IMR-90 (cell line): ENCODE measurements at places on chromosomes 2 and 18. TPM values are rescaled to one million over a fixed set of nuclear protein-coding genes. Genes with fewer than 3 reads are reported as not detected.

DNA sequence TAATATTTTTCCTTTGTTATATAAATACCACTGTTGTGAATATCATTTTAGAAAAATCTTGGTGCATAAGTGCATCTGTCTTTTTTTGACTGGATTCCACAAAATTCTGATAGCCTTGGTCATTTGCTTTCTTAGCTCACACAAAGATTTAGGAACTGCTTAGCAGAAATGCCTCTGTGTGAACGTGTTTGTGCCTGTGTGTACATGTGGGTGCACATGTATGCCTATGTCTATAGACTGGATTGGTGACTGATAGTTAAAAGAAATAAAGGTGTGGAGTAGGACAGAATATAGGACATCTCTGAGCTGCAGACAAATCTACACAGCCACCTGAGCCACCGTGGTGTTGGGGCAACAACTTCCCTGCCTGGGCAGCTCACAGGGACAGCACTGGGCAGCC, 93.8 kb downstream of the TSN start:
- DNase-seq = no peak

Gene CD207
- not detected in 2 replicates for total RNA-seq

- peak; percentile 69 for DNase-seq
Observed at GRCh38 chr2:239326831-239327535, 73.8 kb downstream of the HDAC4 start.

- no peak for DNase-seq
Observed at GRCh38 chr2:67733517-67733916, 329.3 kb downstream of the C1D start.

Gene TTR
- total RNA-seq = not detected in 2 replicates

DNA sequence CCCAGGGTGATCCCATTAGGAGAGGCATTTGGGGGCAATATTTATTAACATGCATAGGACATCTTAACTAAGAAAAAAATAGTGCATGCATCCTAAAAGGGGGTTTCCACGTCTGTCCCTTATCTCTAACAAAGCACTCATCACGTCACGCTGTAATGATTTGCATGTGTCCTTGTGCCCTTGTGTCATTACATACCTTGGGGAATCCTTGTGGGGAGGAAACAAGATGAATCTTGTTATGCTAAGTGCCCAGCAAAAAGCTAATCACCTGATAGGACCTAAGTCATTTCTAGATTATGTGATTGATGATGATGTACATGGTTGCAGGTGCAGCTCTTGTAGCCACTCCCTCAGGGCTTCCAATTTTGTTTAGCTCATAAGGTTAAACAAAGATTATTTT, 250.9 kb downstream of the FBXO15 start:
- no peak for DNase-seq

Gene HES6
- total RNA-seq = 1.3 and 1.4 TPM in 2 replicates

GRCh38 chr18:58544616-58545337, 84.1 kb downstream of the ALPK2 start:
- no peak for DNase-seq

DNA sequence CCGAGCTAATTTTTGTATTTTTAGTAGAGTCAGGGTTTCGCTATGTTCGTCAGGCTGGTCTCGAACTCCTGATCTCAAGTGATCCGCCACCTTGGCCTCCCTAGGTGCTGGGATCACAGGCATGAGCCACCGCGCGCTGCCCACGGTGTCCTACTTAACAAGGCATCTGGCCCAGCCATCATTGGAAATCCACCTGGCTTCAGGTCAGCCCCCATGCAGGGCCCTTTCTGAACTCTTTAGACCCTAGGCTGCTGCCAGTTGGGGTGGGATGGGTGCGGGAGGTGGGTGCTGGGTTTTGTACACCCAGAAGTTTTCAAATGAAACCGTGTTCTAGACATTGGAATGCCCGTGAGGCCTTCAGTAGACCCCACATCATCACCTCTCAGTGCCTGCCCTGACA, 26.6 kb upstream of the NT5DC4 start:
- DNase-seq = no peak

Gene PCARE
- total RNA-seq = not detected in 2 replicates

DNA sequence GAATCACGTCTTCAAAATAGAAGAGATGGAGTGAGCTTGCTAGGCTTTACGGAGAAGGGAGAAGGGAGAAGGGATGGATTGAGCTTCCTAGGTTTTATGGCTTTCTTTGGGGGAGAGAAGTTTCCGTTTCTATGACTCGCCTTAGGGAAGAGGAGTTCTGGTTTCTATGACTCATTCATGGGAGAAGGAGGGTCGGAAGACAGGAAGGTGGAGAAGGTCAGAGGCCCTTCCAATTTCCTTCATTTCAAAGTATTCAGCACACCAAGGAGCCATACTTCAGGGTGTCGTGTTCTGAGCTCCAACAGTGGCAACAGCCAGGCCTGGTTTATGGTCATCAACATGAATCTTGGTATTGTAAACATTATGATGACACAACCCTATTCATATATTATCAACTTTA, 284.7 kb upstream of the VWC2L start:
- DNase-seq = peak; percentile 56

Gene DSC2
- total RNA-seq = not detected in 2 replicates

DNA sequence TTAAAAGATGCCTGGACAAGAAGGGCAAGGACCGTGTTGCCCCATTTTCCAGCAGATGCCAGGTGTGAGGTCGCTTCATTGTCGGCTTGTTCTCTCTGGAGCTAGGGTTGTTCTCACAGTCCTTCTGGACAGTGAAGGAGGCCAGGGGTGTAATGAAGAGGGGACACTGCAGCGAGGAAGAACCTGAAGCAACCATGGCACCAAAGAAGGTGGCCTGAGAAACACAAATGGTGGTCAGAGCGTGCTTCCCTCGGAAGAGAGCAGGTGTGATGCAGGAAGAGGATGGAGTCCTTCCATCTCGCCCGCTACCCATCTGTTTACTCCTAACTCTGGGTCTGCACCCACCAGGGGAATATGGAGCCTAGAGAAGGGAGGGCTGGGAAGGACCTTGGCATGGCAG, 50.3 kb upstream of the TWIST2 start:
- DNase-seq = no peak

DNA sequence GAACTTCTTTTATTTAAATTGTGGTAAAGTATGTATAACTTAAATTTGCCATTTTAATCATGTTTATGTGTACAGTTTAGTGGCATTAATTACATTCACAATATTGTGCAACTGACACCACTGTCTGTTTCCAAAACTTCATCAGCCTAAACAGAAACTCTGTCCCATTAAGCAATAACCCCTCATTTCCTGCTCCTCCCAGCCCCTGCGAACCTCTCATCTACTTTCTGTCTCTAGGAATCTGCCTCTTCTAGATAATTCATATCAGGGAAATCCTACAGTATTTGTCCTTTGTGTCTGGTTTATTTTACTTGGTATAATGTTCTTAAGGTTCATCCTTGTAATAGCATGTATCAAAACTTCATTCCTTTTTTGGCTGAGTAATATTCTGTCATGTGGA, 75.1 kb downstream of the BOLA3 start:
- no peak for DNase-seq

DNA sequence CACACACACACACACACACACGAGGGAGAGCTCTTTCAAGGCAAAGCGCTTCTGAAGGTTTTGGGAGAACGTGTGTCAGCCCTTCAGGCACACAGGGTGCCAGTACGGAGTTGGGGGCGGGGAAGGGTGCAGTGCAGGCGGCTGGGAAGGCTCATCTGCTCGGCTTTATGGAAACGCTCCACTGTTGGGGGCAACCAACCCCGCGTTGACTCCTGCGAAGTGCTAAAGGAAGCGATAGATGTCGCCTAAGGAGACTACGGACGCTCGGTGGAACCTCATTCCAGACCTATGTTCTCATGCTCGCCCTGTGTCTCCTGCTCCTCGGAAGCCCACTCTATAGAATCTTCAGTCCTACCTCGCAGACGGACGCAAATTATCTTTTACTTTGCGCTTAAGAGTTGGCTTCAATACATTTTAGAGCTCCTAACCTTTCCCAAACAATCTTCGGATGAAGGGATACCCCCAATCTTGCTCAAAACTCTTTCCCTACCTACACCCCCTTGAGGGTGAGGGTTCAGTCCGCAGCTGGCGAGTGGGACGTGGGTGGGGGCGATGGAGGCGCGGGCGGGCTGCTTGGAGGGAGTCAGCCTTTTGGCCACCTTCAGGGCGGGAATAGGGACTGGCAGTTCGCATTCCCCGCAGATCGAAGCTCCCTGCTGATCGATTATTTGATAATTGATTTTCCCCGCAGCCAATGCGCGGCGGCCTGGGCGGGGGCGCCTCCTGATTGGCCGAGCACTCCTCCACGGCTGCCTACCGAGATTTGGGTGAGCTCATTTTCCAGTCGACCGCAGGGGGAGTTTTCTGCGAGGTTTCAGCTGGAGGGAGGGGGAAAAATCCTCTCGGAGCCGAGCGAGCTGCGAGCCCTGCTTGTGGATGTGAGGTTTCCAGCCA, 1.9 kb upstream of the MEIS1 start:
- peak; percentile 98 for DNase-seq

GRCh38 chr18:45526114-45526841, 89.0 kb upstream of the SLC14A2 start:
- no peak for DNase-seq

DNA sequence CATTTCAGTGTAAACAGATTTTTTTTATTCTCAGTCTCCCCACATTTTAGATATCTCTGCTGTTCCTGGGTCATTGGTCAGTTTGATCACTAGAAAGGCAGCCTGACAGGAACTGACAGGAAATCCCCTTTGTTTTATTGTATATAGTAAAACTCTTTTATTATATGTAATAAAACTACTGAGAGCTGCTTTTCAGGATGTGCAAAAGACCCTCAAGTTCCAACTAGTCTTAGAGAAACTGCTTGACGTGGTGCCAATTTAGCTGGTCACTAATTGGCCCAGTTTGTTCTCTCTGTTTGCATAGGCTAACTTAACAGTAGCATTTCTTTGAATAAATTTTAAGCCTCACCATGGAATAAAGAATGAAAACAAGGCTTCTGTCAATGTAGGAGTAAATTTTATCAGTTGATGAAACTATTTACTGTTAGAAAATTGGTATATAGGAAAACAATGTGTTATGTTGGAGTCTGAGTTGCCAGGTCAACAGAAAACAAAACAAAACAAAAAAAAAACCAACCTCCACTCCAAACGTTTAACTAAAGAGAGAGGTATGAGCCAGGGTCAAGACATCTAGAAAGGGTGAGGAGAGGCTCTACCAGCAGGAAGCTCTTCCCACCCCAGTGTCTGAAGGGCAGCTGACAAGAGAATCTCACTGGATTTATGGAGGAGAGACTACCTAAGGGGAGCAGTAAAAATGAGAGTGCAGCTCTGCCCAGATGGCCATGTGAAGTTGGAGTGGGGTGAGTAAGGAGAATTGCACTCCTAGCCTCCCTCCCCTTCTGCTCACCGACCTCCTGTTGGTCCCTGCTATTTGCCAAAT, 184.6 kb downstream of the ST6GAL2 start:
- no peak for DNase-seq

Gene DLGAP1
- under 0.01 TPM in 1 of 2 replicates, not detected in the other for total RNA-seq

- DNase-seq = no peak
Observed at GRCh38 chr2:231531466-231531865, 1.2 kb upstream of the NMUR1 start.

GRCh38 chr18:38038242-38038641, 472.6 kb upstream of the CELF4 start:
- DNase-seq = no peak

Gene ITGAV
- total RNA-seq = 181 and 204 TPM in 2 replicates

DNA sequence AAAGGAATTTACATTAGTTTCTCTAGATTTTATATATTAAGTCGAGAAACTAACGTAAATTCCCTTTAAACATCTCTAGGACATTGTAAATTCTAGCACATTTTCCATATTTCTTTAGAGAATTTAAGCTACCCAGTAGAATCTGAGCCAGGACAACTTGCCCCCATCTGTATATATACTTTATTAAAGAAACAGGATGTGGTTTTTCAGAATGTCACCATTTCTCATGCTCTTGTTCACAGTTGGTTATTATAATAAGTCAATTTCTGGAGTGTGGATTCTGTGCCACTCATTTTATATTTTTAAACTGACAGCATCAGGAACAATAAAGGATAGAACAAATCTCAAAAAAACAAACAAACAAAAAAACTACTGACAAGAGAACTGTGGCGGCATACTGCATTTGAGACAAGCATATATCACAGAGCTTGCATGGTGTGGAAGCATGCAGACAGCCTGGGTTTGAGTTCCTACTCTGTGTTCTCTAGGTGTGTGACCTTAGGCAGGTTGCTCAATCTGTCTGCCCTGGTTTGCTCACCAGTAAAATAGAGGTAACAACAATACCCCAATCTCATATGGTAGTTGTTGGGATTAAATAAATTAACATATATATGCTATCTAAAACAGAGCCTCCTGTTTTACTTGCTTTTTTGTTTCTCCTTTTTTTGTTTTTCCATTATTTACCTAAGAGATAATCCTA, 61.4 kb upstream of the DNER start:
- DNase-seq = peak; percentile 53

DNA sequence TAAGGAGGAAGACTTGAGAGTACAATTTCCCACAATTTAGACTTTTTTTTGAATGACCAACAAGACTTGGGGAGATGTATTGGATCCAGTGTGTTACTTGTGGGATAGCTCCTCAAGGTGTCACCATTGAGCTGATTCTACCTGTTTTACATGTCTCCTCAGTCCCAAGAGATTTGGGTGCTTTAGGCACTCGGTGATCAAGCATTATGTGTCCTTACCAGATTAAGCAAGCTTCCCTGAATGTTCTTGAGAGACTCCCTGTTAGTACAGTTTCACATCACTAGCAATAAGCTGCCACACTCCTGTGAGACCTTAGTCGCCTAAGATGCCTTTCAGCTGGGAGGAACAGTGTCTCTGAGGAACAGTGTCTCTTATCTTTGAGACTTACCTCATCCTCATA, 384.3 kb upstream of the SYT4 start:
- DNase-seq = peak; percentile 83

Gene TUBA3E
- total RNA-seq = not detected in 2 replicates

DNA sequence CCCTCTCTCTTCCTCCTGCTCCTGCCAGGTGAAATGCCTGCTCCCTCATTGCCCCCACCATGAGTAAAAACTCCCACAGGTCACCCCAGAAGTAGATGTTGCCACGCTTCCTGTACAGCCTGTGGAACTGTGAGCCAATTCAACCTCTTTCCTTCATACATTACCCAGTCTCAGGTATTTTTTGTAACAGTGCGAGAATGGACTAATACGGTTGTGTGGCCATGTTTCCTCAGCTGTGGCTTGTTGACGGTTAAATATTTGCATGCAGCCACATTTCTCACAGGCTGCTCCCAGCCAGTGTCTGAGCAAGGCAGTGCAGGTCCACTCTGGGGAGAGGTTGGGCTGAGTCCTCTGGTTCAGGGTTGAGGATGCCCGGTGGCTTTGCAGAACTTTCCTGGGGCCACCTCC, 27.8 kb upstream of the COPS8 start:
- DNase-seq = no peak
